ENCODE measurements at places on chromosomes 1 and 21.

DNA sequence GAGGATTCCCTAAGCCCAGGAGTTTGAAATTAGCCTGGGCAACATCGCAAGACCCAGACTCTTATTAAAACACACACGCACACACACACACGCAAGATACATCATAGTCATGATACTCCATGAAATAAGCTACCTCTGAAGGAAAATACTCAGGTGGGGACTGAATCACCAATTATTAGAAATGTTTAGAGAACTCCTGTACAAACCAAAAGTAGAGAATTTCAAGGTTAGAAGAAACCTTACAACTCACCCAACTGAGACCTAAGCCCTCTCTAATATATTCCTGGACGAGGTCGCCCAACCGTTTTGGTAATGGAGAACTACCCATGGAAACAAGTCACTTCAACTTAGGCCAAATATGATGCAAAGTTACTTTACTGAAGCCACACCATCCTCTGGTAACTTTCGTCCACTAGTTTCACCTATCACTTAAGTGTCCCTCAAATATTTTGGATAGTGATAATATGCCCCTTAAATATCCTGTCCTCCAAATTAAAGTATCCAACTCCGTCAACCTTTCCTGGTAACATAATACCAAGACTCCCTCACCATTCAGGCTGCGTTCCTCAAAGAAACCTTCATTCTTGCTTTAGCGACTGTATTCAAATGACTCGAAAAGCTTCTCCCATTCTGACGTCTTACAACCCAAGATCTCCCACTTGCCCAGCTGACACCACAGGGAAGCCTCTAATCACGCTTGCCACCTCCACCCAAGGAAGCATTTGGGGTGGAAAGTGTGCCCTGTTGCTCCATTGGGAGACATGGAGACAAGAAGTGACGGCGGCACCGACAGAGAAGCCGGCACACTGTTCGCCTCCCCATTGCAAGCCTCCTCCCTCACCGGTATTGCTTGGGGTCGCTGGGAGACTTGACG, 856 bp downstream of the NRDC start:
- no peak for DNase-seq

DNA sequence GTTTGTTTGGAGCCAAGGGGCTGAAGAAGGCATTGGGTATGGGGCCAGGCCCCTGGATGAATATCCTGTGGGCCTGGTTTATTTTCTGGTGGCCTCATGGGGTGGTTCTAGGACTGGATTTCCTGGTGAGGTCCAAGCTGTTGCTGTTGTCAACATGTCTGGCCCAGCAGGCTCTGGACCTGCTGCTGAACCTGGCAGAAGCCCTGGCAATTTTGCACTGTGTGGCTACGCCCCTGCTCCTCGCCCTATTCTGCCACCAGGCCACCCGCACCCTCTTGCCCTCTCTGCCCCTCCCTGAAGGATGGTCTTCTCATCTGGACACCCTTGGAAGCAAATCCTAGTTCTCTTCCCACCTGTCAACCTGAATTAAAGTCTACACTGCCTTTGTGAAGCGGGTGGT, 1.4 kb downstream of the ACKR1 start:
- DNase-seq: no peak

DNA sequence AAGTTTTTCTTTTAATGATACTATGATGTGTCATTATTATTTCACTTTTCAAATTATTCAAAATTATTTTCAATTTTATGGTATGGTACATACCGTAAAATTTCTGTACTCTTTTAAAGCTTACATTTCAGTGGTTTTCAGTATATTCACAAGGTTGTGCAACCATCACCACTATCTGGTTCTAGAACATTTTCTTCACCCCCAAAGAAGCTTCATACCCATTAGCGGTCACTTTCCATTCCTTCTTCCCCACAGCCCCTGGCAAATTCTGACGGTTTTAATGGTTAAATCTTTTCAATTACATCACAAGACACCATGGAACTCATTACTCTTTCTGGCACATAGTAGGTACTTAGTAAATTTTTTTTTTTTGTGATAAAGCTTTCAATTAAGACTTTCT, 22.8 kb upstream of the ATP5PO start:
- no peak for DNase-seq

DNA sequence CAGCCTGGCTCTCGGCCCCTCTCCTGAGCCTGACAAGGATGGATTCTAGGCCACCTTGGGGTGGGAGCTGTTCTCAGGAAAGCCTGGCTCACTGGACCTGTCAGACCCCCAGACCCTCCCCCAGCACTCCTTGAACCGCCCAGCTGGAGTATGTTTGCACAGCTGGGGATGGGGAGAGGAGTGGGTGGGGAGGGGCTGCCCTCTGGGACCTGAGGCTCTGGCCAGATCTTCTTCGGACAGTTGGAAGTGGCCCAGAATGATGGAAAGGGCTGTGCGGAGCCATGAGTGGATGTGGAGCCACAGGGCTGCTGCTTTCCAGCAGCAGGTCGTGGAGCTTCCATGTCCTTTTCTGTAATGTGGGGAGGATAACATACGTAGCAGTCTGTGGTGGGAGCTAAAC, 43.0 kb upstream of the TRABD2B start:
- DNase-seq: no peak

DNA sequence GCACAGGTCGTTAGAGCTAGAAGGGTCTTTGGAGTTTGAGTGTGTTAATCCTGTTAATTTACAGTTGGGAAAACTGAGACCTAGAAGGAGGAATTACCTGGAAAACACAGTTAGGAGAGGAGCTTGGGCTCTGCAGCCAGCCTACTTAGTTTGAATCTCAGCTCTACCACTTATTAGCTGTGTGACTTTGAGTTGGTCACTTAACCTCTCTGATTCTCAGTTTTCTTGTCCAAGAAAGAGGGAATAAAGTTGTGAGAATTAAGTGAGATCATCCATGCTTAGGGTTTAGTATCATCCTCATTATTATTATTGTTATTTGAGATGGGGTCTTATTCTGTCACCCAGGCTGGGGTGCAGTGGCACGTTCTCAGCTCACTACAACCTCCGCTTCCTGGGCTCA, 5.4 kb upstream of the HTR1D start:
- no peak for DNase-seq

GRCh38 chr1:162389971-162390370, 8.4 kb downstream of the C1orf226 start:
- no peak for DNase-seq

DNA sequence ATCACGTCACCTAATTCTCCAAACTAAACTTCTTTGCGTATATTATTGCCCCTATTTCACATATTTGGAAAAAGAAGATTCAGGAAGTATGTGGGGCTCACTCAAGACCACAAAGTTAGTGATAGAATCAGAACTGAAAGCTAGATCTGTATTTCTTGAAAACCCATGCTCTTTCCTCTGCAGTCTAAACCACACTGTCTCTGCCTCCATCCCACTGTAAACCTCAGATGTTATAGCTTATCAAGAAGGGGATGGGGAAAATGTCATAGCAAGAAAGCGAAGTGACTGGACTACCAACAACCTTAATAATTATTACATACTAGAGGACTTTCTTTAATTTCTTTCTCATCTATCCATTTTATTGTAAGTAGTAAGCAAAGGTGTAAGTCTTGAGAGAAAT, 257.7 kb upstream of the SGIP1 start:
- no peak for DNase-seq

GRCh38 chr1:2941040-2941439, 80.2 kb upstream of the ACTRT2 start:
- DNase-seq: no peak

DNA sequence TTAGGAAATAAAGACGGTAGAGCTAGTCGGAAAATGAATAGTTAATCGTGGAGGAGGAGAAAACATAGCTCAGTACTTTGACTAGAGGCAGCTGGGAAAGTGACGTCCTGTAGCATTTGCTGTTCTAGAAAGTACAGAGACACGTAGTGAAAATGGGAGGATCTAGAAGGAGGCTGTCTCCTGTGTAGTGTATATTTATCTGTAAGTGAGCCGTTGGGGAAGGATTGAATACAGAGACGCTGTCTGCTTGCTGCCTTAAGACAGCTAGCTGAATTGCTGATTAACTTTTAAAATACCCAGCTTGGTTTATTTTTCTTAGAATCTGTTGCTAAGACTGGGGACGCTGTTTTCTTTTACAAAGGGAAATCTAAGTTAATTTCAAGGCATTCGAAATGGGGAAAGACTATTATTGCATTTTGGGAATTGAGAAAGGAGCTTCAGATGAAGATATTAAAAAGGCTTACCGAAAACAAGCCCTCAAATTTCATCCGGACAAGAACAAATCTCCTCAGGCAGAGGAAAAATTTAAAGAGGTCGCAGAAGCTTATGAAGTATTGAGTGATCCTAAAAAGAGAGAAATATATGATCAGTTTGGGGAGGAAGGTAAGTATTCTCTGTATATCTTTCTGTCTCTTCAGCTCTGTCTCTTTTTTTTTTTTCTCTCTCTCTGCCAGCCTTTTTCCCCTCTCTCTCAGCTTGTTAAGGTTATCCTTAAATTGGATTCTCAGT, at the start of gene DNAJB4:
Gene DNAJB4 (plus strand): TSS at position 221 of the 729 bp plus-strand sequence. CDS start 172 bp downstream, at position 393.
- peak; percentile 7 for DNase-seq

DNA sequence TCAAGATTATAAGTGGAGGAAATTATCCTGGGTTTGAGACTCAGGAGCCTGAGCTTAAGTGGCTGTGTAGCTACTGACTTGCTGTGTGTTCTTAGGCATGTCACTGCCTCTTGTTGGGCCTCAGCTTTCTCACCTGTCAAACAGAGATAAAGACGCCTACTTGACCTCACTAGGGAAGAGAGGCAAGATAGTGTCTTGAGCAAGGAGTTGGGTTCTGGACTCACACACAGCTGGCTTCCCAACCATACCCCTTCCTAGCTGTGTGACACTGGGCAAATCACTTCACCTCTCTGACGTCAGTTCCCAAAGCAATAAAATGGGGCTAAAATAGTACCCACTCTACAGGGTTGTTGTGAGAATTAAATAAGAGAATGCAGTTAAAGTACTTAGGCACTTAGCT, 11.6 kb upstream of the EPB41 start:
- DNase-seq: no peak

DNA sequence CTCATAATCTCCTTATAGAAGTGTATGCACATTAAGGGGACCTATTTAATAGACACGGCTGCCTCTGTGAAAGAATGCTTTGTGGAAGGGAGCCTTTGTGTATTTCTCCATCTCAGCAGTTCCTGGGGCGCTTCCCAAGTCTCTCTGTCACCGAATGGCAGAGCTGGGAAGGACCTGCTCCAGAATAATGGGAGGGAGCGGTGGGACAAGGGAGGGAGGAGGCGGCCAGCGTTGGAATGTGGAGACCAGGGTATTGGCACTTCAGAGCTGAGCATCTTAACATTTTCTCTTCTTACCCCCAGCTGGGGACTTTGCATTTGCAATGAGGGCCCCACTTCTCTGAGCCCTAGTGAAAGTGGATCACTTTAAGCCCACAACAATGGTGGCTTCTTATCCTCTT, 23.9 kb downstream of the CACHD1 start:
- no peak for DNase-seq

DNA sequence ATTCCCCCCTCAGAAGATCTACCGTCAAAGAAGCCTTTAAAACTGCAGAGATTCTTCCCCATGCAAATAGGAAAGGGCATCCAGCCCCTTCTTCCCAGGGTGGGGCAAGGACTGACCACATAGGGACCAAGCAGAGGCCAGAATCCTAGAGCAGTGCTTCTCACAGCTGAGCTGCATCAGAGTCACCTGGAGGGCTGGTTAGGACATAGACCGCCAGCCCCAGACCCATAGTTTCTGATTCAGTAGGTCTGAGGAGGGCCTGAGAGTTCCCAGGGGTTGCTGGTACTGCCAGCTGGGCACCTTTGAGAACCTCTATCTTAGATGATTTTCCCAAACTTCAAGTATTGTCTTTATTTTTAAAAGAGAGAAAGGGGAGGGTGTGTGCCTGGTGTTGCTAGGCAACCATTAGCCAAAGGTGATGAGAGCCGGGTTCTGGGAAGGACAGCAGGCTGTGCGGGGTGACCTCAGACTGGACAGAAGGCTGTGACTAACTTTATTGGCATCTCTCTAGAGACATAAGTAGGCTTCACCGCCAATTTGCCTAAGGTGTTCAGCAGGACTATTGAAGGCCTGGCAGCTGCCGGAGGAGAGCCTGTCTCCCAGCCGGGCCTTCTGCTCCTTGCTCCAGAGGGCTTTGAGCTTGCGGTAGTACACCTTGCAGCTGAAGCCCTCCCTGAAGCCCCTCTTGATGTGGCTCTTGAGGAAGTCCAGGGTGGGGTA, 3.0 kb downstream of the SPATA46 start:
- DNase-seq: no peak

Measured in stimulated activated CD8-positive, alpha-beta memory T cell treated with anti-CD3 and anti-CD28 coated beads, Interleukin-2, amount 100 ng/mL, for 48 hours (primary cell).